Sciatic nerve (tissue), 2 donors: ENCODE measurements at places on chromosomes 2 and 18. TPM values are rescaled to one million over a fixed set of nuclear protein-coding genes. Genes with fewer than 3 reads are reported as not detected.

GRCh38 chr2:158922601-158923000 is 45.8 kb upstream of the TANC1 start:
- DNase-seq = no peak

GRCh38 chr2:14712111-14712510 is 79.6 kb downstream of the LRATD1 start:
- DNase-seq = no peak

DNA sequence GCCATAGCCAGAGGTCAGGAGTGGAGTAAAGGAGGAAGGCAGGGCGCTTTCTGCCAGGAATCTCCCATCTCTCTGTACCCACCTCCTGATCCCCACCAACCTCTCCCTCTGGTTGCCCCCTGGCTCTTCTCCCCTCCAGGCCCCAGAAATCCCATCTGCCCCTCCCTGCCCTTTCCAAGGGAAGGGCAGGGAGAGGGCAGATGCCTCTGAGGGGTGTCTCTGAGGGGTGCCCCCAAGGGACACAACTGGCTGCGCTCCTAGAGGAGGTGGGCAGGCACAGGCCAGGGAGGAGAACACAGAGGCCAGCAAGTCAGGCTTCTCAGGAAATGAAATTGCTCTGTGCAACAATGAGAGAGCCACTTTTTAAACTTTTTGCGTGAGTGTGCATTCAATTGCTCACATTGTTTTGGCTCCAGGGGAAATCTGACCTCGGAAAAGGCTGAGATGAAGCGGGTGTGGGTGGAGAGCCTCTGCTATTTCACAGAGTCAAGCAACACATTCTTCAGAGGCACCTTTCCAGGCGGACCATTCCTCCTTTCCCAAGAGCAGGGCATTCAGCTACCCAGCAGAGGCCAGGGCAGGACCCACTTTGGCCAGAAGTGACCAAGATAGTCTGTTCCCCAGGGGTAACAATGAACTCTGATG is 125.5 kb downstream of the SMAD7 start:
- DNase-seq = peak; percentile 51

DNA sequence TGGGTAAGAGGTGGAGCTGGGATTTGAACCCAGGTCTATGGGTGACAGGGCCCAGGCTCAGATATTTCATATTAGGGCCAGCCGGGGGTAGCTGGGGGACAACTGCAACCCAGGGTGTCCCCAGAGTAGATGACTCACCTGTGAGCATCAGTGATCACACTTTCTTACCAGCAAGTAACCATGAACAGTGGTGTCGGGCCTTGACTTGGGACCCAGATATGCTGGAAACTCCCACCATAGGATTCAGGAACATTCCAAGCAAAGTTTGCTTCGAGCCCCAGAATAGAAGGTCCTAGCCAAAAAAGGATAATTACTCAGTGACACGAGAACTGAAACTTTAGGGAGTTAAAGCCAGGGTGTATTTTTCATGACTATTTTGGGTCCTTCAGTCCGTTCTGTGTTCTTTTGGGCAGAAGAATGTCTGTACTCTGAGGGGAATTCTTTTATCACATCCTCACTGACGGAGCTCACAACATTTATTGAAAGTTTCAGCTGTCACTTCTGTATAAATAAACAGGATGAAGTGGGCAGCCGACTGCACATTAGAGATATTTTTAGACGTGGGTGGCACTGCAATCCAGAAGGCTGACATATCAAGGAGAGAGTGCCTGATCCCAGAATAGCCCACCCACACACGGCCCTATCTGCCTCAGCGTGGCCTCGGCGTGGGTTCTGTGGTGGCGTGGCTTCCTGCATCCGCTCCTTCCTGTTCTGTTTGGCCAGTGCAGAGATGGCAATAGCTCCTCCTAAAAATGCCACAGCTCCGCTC is 45.6 kb downstream of the RAMP1 start:
- peak; percentile 67 for DNase-seq

GRCh38 chr2:131801210-131801744 is 273.6 kb downstream of the CCDC74A start:
- DNase-seq = no peak

DNA sequence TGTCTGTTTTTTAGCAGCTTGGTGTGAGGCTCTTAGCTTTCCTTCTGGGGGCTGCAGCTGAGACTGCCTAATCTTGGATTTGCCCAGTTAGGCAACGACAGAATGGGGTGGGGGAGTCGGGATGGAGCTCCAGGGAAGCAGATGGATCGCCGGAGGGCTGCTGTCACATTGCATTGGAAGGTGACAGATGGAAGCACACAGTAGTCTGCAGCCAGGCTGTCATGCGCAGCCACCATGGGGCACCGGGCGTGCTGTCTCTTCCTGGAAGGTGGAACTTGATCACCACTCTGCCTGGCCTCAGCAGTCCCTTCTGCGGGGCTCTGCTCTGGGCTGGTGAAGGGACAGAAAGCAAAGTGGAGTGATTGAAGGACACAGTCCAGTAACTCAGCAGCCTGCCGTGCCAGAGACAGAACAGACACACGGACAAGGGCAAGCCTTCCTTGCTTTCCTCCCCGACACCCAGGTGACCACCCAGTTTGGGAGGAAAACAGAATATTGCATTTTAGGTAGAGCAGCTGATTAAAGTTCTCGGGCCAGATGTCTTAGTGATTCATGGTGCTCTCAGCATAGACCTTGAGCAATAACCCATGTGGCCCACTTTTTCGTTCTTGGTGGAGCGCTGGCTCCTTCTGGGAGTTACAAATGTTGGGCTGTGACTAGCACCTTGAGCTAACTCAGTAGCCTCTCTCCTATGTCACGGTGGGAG is 40.9 kb downstream of the RNF144A start:
- DNase-seq = no peak

- no peak for DNase-seq
These were observed 49.5 kb upstream of the RAB12 start for GRCh38 chr18:8559612-8560186.

GRCh38 chr2:200382874-200383273 is 76.4 kb downstream of the SPATS2L start:
- DNase-seq = no peak

DNA sequence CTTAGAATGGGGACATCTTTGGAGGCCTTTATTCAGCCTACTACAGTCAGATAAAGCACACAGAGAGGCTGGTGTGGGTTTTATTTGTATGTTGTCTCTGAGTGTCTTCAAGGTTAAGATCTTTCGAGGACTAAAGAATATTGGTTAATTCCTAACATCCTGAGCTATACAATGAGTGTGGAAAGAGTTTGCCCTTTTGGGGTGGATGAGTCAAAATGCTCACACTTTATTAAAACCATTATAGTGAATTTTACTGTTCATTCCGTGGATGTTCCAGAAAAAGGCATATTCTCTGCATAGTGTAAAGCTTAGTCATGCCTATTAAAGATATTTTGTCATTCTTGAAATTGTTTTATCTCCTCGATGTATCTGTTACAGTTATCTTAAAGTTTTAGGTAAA is 29.1 kb upstream of the SLC38A11 start:
- no peak for DNase-seq

ACMSD gene
- not detected for total RNA-seq

MYO3B gene
- total RNA-seq = 0.13 TPM

CEP76 gene
- 5.4 TPM for total RNA-seq

DCDC2C gene
- 4.6 TPM for total RNA-seq

TAF4B gene
- total RNA-seq = 5.5 TPM
